ENCODE measurements at places on chromosomes 13 and 19. TPM values are rescaled to one million over a fixed set of nuclear protein-coding genes. Genes with fewer than 3 reads are reported as not detected.

CGB1 gene
- not detected for total RNA-seq

KCNRG gene
- total RNA-seq: 0.30 TPM

CYSLTR2 gene
- not detected for total RNA-seq

ZAR1L gene
- total RNA-seq: not detected

SPC24 gene
- total RNA-seq: 193 TPM

CGB5 gene
- total RNA-seq: not detected

KLK10 gene
- not detected for total RNA-seq

ATP13A1 gene
- total RNA-seq: 72.9 TPM

ASPDH gene
- not detected for total RNA-seq

ZNF492 gene
- total RNA-seq: 4.8 TPM

PSMC4 gene
- 264 TPM for total RNA-seq

SYNGR4 gene
- total RNA-seq: not detected

C1QTNF9B gene
- not detected for total RNA-seq

ODAD3 gene
- 4.5 TPM for total RNA-seq

LILRB3 gene
- not detected for total RNA-seq

HRC gene
- total RNA-seq: not detected

SIGLEC9 gene
- not detected for total RNA-seq

ONECUT3 gene
- total RNA-seq: not detected

MAMSTR gene
- not detected for total RNA-seq

ZNF613 gene
- total RNA-seq: 1.7 TPM

CACTIN gene
- 39.1 TPM for total RNA-seq

IL12RB1 gene
- 0.48 TPM for total RNA-seq

COPE gene
- total RNA-seq: 423 TPM

PSG1 gene
- total RNA-seq: not detected

DNAAF3 gene
- total RNA-seq: 2.6 TPM

ZNF345 gene
- 2.7 TPM for total RNA-seq

DEDD2 gene
- total RNA-seq: 36.3 TPM

LRRC25 gene
- total RNA-seq: 0.15 TPM

SIGLEC12 gene
- not detected for total RNA-seq

FUT2 gene
- total RNA-seq: not detected

GPR183 gene
- total RNA-seq: not detected

SPART gene
- 64.8 TPM for total RNA-seq

PTH2 gene
- total RNA-seq: not detected

DCT gene
- total RNA-seq: not detected

ERVK3-1 gene
- 96.7 TPM for total RNA-seq

APOC4 gene
- total RNA-seq: not detected

AP1M2 gene
- 4.1 TPM for total RNA-seq

GRK1 gene
- total RNA-seq: not detected

KLK3 gene
- total RNA-seq: not detected

HCN2 gene
- 0.45 TPM for total RNA-seq

CYP4F2 gene
- total RNA-seq: 0.42 TPM

POU4F1 gene
- total RNA-seq: 0.93 TPM

TJP3 gene
- total RNA-seq: 0.03 TPM

PODNL1 gene
- 0.24 TPM for total RNA-seq

CALM3 gene
- 104 TPM for total RNA-seq

LPAR2 gene
- 7.5 TPM for total RNA-seq

SHISA7 gene
- 0.03 TPM for total RNA-seq

CBLC gene
- total RNA-seq: not detected

ZNF225 gene
- 5.5 TPM for total RNA-seq

FFAR2 gene
- total RNA-seq: not detected

ZNF681 gene
- 1.9 TPM for total RNA-seq
